ENCODE measurements at places on chromosomes 1 and 21. TPM values are rescaled to one million over a fixed set of nuclear protein-coding genes. Genes with fewer than 3 reads are reported as not detected.

WNT2B gene
- polyA plus RNA-seq, result 0.68 TPM

KIRREL1 gene
- polyA plus RNA-seq, result 4.0 TPM

MMP23B gene
- not detected for polyA plus RNA-seq

PLXNA2 gene
- polyA plus RNA-seq, result 5.7 TPM

AIRE gene
- not detected for polyA plus RNA-seq

C1orf105 gene
- polyA plus RNA-seq, result not detected

PDPN gene
- 14.9 TPM for polyA plus RNA-seq

APCS gene
- polyA plus RNA-seq, result not detected

DNAJC6 gene
- 59.0 TPM for polyA plus RNA-seq
